ENCODE measurements at places on chromosomes 11 and 22.
A peak's percentile ranks its signal among the peaks of the same experiment; 100 is the strongest.

DNA sequence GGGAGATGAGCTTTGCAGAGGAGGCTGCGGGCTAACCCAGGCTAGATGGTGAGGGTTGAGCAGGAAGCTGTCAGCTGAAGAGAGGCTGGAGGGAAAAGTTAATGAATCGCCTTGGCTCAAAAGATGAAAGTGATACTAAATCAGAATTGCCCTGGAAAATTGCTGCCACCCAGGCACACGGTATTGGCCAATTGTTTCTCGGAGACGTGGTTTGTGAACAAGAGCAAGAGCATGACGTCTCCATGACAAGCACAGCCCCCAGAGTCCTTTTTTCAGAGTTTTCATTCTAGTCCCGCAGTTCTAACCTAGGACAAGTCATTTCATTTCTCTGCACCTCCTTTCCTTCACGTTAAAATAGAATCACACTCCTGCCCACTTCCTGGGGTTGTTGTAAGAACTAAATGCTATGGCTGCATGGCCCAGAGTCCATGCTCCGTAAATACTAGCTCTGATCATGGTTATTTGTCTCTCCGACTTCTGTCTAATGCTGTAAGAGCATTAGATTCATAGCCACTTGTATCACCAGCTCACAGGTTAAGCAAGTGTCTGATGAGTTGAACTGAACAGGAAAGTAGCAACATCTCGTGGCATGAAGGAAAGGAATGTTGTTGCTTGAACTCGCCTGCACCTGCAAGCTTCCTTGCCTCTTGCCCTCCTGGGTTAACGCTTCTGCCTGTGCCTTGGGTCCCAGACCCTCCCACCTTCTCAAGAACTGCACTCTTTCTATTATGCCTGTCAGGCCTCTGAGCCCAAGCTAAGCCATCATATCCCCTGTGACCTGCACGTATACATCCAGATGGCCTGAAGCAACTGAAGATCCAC, 33.8 kb upstream of the NUP50 start:
- DNase-seq: no peak

- no peak for DNase-seq
Measured at GRCh38 chr11:99640671-99641070, 619.9 kb downstream of the CNTN5 start.

DNA sequence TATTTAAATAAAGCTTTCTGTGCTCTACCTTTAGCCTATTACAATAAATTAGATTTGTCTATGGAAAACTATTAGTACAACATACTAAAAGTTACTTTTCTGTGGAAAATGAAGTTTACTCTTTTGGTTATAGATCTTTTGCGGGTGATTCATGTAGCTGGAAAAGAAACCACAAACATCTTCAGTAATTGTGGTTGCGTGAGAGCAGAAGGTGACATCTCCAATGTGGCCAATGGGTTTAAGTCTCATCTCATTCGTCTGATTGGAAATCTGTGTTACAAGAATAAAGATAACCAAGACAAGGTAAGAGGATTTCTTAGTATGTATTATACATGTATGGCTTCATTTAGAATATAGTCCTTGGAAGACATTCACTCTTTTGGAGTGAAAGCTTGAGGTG, 68.6 kb downstream of the ATXN10 start:
- peak; percentile 28 for DNase-seq

DNA sequence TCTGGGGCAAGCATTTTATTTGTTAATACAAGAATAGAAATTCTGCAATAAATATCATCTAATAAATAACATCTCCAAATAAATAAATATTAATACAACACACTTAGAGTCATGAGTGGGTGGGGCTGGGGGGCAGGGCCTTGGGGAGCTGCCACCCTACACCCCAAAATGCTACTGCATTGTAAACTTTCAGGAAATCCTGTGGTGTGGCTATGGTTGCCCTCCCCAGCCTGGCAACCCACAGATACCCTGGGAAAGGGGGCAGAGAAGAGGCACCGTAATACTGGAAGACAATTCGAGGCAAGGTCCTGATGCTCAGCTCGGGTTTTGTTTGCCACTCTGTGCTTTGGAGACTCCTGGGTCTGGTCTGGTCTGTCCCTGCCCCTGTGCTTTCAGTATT, 9.2 kb downstream of the CLCF1 start:
- no peak for DNase-seq

DNA sequence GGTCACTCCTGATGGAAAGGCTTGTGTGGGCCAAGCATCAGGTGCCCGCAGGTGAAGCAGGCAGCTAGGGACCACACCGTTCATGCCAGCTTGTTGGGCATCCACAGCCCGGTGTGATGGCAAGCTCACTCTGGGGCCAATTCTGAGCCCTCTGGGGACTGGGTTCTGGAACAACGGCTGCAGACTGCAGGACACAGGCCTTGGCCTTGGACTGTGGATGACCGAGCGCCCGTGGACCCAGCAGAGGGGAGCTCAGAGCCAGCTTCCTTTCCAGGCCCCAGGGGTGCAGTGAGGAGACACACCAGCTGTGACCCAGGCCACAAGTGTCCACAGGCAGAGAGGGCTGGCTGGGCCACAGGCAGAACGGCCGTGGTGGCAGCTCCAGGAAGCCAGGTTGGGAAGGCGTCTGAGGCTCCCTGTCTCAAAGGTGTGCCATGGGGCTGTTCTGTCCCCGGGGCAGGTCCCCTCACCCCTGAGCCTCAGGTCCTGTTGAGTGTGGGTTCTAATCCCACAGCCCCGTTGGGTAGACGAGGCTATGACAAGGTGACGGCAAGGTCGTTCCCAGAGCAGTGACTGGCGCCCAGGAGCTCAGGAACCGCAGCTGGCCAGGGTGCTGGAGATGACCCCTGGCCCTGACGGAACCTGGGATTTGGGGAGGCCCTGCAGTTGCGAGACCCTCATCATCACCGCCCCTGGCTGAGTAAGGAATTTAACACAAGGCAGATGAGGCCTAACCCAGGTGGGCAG, 1079.4 kb downstream of the BRD1 start:
- no peak for DNase-seq

- no peak for DNase-seq
Measured at GRCh38 chr11:8206251-8207079, 37.6 kb upstream of the RIC3 start.

DNA sequence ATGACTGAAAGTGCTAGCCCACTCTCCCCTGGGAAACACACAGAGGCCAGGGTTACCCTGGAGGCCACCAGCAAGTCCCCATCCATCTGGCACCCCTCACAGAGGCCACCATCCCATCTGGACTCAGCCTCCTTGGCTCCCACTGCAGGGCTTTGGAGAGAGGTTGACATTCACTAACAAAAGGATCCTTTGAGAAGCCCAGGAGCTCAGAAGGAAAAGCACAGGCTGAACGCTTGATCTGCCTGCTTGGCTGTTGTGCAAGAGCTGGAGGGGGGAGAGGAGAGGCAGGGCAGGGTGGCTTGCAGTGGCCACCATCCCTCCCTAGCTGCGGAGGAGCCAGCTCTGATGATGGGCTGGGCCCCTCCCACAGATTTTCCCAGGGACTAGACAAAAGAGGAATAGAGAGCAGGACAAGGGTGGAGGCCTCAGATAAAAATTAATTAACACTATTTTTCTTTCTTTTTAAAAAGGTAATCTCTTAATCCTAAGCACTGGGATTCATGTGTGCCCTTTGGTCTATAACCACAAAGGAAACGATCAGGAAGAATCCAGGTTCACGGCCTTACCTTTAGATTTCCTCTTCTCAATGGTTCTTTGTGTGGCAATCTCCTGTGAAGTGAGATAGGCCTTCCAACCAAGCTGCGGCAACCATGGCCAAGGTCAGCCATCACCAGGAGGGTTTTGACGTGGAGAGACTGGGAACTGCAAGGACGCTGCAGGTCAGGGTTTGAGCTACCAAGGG, 154.7 kb downstream of the BARX2 start:
- DNase-seq: no peak

DNA sequence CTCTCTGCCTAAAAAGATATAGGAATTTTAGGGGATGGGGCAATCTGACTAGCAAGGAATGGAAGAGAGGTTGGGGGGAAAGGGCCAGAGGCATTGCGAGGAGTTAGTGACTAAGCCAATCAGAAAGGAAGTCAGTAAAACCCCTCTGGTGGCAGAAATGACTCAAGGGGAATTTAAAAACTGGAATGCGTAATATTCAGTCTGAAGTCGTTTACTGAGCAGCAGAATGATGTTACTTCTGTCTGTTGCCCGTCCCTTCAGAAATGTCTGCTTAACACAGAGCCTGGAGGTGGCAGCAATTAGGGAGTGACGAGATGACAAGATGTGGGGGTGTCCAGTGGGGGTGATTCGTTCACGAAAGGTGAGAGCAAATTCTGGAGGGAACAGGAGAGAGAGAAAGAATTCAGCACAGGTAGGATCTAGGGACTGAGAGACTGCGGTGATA, 107.7 kb upstream of the CLMP start:
- DNase-seq: peak; percentile 51

DNA sequence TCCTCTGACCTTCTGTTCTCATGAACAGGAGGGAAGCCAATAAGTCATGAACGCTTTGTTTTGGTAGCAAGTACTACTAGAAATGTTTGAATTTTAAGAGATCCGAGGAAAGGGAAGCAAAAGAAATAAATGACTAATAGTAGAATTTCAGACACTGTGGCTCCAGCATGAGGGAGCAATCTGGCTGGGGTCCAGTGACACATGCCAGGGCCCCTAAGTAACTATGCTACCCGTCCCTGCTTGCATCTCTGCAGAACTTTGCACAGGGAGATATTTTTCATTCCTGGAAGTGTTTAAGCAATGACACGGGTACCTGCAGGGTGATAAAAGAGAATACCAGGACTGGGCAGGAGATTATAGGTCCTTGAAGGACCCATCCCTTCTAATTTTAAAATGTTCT, 7.3 kb upstream of the ADAMTS8 start:
- DNase-seq: peak; percentile 37

GRCh38 chr11:130699561-130699960, 216.7 kb downstream of the SNX19 start:
- DNase-seq: no peak

- no peak for DNase-seq
Measured at GRCh38 chr11:126029805-126030204, 32.9 kb downstream of the CDON start.

DNA sequence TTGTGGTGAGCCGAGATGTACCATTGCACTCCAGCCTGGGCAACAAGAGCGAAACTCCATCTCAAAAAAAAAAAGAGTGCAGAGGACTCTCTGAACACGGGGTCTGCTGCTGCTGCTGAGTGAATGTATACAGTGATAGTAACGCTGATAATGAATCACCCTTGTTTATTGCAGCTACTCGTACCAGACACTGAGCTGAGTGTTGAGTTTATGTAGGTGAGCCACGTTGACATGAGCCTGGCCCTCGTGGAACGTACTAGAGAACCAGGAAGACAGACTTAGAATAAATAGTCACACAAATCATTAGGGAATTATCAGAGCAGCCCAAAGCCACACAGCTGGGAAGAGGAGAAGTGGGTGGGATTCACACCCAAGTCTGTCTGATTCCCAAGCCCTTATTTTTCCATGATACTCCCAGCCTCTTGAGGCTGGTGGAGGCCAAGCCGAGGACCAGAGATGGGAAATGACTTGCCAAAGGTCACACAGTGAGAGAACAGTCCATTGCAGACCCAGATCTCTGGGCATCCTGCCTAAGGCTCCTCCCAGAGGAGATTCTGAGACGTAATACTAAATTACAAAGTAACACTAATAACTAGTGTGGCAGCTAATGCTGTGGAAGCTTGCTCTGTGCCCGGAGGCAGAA, 34.8 kb downstream of the MB start:
- DNase-seq: no peak

DNA sequence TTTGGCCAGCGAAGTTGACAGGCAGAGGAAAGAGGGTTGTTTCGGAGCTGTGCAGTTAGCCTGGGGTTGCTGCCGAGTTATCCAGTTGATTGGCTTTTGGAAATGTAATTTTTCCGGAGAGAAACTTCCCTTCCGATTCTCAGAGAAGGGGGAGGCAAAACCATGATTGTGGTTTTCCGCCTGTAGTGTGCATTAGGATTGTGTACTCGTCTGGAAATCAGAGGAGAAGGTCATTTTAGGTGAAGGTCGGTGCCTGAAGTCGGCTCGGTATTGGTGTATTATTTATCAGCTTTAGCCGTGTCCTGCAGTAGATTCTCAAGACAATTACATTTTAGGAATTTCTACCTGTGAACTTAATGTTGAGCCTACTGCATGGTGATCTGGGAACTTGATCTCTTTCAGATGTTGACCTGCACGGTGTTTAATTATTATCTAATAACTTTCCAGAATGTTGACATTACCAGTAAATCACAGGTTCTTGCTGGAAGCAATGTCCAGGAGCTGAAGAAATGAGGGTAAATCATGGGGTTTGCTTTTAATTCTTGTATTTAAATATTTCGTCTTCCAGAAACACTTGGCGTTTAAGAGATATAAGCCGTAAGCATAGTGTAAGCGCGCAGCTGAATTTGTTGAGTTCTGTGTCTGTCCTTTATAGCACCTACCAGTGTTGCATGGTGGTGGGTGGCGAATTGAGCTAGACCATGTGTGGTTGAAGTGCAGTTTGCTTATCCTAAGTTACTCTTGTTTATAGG, 1.3 kb downstream of the ARHGEF12 start:
- DNase-seq: no peak

- no peak for DNase-seq
Measured at GRCh38 chr11:69156673-69157155, 979 bp downstream of the SMIM38 start.

GRCh38 chr11:129854232-129854805, 38.7 kb downstream of the TMEM45B start:
- DNase-seq: no peak

GRCh38 chr11:581752-582151, 5.5 kb downstream of the PHRF1 start:
- DNase-seq: no peak

DNA sequence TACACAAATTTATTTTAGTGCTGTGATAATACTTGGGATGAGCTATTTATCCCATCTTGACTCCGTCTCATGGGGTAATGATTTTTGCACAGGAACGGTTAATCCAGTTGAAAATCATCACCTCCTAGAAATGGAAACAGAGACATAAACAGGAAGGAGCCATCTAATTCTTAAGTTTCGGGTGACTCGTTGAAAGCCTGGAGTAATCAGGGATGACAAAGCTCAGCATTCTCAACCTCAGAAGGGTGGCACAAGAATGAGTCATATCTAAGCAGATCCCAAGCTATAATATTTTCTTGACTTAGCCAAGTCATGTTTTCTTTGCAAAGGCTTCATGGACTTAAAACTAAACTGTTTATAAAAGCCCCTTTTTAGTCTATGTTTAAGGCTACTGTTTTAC, 280.8 kb upstream of the CCDC90B start:
- peak; percentile 41 for DNase-seq

DNA sequence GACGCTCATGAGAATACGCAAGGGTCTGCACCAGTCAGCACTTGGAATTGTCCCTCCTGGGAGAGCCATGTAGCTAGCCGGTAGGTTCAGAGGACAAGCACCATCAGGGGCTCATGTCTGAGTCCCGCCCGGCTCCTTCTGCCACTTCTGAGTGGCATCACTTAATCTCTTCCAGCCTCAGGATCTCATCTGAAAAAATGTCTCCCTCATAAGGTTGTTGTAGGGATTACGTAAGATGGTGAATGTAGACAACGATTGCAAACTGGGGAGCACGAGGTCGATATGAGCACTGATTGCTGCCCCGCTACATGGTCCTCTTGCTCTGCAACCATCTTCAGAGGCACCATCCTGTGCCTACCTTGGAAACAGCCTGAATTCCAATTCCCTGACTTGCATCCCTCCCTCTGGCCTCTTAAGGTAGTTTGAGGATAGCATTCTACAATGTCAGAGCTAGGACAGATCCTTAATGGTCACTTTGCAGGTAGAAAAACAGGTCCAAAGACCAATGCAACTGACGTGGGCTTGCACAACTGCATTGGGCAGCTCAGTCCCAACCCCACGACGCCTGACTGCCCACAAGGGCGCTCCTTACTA, 115.8 kb upstream of the TMEM45B start:
- DNase-seq: no peak

GRCh38 chr11:33263549-33263948, 6.4 kb downstream of the HIPK3 start:
- DNase-seq: no peak

Measured in brain microvascular endothelial cell (primary cell).